ENCODE measurements at places on chromosomes 7 and 10.

DNA sequence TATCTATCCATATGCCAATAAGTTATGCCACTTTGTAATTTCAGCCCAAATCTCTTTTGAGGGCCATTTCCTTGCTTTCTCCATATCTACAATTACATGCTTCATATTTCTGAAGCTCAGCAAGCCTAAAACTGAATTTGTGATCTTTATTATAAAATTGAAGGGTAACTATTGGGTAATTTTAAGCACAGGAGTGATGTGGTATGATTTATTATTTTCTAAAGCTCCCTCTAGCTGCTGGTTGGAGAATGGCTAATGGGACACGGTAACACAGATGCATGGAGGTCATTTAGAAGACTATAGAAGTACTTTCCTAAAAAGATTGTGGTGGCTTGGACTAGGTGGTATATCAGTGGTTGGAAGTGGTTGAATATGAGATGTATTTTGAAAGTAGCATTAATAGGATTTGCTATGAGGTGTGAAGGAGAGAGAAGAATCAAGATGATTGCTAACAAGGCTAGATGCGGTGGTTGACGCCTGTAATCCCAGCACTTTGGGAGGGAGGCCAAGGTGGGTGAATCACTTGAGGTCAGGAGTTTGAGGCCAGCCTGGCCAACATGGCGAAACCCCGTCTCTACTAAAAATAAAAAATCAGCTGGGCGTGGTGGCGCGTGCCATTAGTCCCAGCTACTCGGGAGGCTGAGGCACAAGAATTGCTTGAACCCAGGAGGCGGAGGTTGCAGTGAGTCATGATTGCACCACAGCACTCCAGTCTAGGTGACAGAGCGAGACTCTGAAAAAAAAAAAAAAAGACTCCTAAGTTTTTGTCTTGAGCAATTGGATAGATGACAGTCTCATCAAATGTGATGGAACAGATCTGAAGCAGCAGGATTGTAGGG is 13.9 kb downstream of the KLHDC10 start:
- DNase-seq, result no peak

GRCh38 chr7:107049480-107049879 is 5.0 kb downstream of the PRKAR2B start:
- no peak for DNase-seq

- no peak for DNase-seq
These were observed 504.1 kb downstream of the PLXNA4 start for GRCh38 chr7:132072165-132072564.

DNA sequence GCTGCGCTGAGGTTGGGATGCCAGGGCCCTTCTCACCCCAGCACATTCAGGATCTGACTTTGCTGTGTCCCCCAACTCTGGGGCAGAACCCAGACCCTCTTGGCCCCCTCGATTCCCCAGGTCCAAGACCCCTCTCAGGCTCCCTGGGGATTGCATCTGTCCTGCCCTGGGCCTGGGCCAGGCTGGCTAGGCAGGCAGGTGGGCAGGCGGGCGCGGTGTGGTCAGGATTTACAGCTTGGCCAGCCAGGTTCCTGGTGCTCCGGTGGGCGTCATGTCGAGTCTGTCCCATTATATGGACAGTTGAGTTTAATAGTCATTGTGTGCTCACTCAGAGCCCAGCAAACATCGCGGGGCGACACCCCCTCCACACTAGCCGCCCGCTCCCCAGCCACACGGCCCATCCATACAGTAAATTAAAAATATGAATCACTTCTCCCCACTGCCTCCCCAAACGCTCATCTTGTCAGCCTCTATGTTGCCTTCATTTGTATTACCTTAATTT is 23.5 kb downstream of the POLL start:
- DNase-seq, result no peak

DNA sequence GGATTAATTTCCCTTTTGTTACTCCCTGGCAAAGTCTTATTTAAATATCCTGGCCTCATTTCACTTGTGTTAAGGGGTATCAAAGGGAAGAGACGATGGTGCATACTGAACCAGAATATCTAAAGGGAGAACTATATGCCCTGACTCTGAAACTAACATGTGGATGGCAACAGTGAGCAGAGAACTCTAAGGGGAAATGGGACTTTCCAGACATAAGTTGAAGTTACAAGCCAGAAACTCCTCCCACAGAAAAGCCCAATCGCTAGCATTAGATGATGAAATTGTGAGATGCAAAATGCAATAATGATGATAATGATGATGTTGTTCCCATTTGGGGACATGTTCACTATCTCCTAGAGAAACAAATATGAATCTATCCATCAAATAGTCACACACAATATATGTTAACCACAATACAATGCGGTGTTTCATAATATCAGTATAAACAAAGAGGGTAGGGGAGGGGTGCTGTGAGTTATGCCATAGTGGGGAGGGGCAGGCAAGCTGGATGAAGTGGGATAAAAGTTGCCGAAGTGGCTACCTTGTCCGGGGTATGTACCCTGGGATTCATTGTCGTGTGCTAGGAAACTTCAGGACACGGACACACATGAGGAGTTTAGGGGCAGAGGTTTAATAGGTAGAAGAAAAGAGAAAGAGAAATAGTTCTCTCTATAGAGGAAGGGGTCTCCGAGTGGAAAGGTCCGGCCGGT is 37.1 kb downstream of the TMEM229A start:
- DNase-seq, result no peak

GRCh38 chr7:16223963-16224707 is 197.2 kb downstream of the CRPPA start:
- DNase-seq, result no peak

DNA sequence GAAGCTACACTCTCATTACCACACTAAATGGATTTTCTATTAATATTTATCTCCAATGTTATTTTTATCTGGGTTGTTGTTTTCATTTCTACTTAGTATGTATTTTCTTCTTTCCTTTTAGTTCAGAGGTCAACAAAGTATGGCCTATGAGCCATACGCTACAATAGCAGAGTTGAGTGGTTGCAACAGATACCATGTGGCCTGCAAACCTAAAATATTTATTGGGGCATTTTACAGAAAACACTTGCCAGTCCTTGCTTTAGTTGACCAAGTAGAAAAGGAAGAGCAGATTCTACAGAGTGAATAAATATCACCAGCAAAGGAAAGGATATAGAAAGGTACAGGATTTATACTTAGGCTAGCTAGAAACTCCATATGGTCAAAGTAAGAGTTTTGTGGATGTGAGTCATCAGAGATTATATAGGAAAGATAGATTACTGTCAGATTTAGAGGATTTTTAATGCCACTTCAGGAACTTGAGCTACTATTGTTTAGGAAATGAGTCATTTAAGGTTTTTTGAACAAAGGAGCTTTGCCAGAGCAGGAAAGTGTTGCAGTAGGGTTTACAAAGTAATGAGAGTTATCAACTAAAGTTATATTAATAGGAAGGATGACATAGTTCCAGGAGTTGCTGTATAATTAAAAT is 323.3 kb upstream of the KAT6B start:
- peak; percentile 72 for DNase-seq

- peak; percentile 57 for DNase-seq
These were observed 42.3 kb downstream of the PPP1R17 start for GRCh38 chr7:31729195-31729804.

GRCh38 chr10:127919418-127920271 is 12.7 kb downstream of the PTPRE start:
- DNase-seq, result no peak

GRCh38 chr10:74099836-74100235 is 50.8 kb downstream of the AP3M1 start:
- DNase-seq, result peak; percentile 47

- no peak for DNase-seq
These were observed 3.9 kb downstream of the HPS6 start for GRCh38 chr10:102069071-102069470.

GRCh38 chr7:39950473-39951225 is 593 bp downstream of the CDK13 start:
- DNase-seq, result no peak
